ENCODE measurements at places on chromosomes 13 and 19.

DNA sequence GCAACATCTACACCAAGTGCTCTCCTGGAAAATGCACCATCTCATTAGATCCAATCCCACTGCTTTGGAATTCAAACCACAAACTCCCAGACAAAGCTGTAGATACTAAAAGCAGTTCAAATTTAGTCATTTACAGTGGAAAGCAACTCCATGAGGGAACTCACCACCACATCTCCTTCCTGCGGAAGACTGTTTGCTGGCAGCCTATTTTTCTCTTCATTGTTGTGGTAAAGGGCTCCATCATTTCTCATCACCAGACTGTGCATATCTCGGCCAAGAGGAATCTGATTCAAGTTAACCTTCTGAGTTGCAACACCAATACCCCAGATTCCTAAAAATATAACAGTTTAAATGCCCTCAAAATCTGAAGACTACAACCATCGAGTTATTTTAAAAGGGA lies 8.4 kb downstream of the SPRYD7 start:
- DNase-seq: no peak

DNA sequence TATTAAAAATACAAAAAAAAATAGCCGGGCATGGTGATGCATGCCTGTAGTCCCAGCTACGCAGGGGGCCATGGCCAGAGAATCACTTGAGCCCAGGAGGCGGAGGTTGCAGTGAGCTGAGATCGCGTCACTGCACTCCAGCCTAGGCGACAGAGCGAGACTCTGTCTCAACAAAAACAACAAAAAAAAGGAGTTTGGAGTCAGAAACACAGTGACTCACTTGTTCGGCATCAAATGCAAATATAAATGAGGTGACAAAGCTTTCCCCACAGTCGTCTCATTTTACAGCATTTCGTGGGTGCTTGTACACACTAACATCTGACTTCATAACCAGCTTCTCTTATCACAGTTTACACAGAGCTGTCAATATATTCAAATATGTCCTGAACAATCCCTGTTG lies 11.0 kb downstream of the ZNF665 start:
- DNase-seq: no peak

GRCh38 chr13:108034909-108035410 lies 180.4 kb downstream of the LIG4 start:
- DNase-seq: no peak

- DNase-seq: no peak
These were observed 702 bp upstream of the MAG start for GRCh38 chr19:35291259-35291658.

- DNase-seq: peak; percentile 70
These were observed 6.4 kb upstream of the DMWD start for GRCh38 chr19:45798995-45799517.

DNA sequence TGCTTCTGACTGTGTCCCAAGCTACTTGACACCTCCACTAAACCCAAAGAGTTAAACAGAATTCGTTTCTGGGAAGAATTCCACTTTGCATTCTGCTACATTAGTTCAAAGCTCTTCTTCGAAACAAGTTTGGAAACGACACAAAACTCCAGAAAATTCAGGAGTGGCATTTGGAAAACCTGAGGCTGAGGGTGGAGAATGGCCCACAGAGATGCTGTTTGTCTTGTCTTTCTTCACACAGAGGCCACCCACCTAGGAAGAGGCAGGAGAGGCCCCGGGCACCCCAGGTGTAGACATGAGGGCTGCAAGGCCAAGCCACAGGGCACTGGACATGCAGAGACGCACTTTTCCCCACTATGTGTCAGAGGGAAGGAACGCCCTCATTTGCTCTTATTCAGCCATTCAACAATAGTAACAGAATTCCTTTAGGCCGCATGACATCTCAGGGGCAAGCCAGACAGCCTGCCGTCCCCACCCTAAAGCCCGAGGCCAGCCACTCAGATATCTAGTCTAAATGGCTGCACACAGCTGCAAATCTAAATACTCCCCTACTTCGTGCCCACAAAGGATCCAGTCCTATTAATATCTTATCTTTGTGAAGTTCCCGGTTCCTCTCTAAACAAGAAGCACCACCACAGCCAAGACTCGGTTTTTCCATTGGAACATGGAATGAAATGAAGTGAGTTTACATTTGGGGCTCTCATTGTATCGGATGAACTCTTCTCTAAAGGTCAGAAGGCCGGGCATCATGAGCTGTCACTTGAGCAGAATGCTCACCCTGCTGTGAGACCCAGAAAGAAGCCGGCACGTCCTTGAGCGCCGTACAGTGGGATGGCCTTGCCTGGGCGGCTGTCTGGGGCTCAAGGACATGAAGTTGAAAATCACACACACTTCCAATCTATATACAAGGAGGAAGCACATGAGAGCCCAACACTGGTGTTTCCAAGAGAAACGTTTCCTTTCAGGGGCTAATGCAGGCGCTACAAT lies 19.8 kb downstream of the COL4A1 start:
- no peak for DNase-seq

GRCh38 chr19:10110076-10110971 lies 1.2 kb upstream of the P2RY11 start:
- DNase-seq: no peak

GRCh38 chr13:76004416-76004815 lies 368.3 kb downstream of the LMO7 start:
- DNase-seq: no peak
